GM04503 (cell line): ENCODE measurements at places on chromosomes 7 and 10.
A peak's percentile ranks its signal among the peaks of the same experiment; 100 is the strongest.

DNA sequence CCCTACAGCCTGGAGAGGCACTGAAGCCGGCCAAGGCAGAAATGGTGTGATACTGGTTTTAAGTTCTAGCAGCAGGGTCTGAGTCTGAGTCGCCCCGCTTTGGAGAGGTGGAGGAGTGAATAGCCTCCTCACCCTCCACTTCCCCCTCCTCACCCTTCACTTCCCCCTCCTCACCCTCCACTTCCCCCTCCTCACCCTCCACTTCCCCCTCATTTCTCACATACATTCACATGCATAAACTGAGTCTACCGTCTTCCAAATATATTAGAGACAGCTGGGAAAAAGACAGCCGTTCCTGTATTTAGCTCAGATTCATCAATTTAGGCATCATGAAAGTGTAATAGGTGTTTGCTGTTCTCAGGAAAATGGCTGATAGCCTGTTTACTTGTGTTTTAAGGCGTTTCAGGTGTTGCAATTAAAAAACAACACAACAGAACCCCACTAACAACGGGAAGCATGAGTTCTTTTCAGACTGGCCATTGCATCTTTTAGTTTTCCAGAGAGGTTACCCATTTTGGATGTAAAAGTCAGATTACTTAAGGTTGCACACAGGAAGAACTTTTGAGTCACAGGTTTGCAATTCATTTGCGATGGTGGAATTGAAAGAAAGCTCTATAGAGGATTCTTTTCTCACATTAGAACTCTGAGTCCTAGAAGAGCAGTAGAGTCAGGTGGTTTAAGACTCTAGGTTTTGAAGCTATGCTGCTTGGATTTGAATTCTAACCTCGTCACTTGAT lies 861 bp downstream of the NRBF2 start:
- DNase-seq, result no peak

DNA sequence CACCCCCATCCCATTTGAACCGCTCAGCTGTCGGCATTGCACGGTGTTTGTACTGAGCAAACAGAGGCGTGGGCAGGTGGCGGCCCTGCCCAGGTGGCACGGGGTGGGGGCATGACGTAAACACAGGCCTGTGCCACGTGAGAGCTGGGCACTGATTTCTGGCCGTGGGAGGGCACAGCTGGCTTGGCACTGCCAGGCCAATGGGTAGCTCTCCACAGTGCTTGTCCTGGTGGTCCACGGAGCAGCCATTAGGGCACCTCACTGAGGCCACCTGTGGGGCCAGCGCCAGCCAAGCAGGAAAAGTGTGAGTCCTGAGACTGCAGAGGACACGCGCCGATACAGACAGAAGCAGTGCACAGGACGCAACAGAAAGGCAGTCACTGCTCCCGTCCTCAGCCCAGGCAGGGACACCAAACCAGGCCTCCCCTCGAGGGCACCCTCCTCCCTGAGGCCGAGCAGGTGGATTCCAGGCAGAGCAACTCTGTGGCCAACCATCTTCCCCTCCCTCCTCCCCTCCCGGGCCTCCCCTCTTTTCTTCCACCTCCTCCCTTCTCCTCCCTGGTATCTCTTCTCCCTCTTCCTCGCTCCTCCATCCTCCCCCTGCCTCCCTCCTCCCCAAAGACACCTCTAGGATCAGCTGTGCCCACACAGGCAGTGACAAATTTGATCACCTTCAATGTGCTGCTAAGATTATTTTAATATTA lies 258.7 kb downstream of the ELFN1 start:
- no peak for DNase-seq

DNA sequence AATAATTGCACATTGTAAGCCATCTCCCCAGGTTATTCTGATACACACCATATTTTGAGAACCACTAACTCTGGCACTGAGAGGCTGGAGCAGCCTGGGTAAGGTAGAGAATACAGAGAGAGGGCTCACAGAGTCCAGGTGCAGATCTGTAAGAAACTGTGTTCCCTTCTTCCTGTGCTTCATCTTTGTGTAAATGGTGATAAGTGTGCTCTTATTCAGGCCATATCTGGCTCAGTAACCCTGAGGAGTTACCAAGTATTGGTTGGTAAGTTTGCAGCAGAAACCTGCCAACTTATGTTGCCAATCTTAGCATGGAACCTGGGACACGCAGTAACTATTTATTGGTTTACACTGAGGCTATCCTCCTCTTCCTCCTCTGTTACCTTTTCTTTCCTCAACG lies 16.2 kb upstream of the ICA1 start:
- no peak for DNase-seq

DNA sequence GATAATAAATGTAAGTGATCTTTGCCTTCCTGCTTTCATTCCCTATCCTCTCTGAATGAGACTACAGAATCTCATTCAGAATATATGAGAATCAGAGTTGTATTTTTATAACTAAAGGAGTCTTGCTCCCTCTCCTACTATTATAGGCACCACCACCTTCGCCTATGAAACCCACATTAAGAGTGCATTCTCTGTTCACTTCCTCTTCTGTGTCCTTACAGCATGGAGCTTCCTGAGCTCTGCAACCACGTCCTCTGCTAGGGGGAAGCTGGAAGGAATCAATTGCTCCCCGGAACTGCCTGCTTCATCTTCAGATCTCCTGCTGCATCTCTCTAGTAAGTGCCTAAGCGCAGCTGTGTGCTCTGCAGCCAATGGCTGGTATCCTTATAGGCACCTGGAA lies 820.7 kb downstream of the GRID1 start:
- no peak for DNase-seq

DNA sequence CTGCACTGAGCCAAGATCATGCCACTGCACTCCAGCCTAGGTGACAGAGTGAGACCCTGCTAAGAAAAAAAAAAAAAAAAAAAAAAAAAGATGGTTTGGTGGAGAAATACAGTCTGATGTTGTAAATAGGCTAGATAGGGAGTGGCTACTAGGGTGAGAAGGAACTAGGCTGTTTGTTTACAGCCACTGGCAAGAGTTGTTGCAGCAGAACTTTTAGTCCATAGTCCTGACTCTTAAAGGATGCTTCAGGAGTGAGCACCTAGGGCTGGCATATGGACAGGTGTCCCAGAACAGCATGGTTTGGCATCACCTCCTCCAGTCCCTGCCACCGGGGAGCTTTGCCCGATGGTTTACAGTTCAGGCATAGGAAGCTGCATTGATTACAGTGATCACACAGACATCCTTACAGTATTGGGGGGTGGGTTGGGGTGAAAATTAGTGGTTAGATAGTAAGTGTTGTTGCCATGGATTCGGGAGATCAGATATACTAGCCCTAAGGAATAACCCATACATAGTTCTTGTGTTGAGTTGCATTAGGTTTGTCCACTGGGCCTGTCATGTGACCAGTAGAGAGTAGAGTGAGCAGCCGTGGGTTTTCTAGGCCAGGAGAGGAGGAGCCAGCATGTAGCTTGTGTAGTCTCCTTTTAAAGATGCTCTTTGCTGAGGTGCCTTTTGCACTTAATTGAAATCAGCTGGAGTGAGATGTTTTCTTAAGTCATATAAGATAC lies 35.9 kb downstream of the ZRANB1 start:
- no peak for DNase-seq

- DNase-seq, result no peak
These were observed 61.3 kb upstream of the CAV2 start for GRCh38 chr7:116438267-116438666.

DNA sequence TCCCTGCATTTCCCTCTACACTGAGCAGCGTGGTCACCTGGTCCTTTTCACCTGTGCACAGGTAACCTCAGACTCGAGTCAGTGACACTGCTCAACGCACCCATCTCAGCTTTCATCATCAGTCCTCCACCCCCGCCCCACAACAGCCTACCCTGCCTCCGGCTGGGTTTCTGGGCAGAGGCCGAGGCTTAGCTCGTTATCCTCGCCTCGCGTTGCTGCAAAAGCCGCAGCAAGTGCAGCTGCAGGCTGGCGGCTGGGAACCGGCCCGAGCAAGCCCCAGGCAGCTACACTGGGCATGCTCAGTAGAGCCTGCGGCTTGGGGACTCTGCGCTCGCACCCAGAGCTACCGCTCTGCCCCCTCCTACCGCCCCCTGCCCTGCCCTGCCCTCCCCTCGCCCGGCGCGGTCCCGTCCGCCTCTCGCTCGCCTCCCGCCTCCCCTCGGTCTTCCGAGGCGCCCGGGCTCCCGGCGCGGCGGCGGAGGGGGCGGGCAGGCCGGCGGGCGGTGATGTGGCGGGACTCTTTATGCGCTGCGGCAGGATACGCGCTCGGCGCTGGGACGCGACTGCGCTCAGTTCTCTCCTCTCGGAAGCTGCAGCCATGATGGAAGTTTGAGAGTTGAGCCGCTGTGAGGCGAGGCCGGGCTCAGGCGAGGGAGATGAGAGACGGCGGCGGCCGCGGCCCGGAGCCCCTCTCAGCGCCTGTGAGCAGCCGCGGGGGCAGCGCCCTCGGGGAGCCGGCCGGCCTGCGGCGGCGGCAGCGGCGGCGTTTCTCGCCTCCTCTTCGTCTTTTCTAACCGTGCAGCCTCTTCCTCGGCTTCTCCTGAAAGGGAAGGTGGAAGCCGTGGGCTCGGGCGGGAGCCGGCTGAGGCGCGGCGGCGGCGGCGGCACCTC lies at the start of the genes KLLN and PTEN:
Gene KLLN, minus strand, starts transcription at position 481 of the 891 bp plus-strand sequence. CDS start 1,046 bp downstream, outside the sequence.
Gene PTEN, plus strand, starts transcription at position 573 of the 891 bp plus-strand sequence. CDS start 845 bp downstream, outside the sequence.
- DNase-seq, result no peak

DNA sequence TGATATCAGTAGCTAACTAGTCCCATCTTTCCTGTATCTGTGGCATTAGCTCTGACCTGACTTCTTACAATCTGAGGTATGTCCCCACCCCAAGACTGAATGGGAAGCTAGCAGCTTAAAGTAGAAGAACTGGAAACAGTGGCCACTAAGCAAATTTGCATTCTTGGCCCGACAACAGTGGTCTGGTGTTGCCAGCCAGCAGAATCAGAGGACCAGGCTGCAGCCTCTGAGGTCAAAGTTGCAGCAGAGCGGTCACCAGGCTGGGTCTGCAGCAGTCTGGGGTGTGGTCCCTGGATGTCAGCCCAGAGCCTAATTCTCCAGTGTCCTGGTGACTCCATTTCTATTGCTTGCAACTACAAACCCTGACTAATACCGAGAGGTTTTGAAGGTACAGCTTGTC lies 26.3 kb downstream of the FAM107B start:
- DNase-seq, result no peak

GRCh38 chr7:76396864-76397263 lies 12.6 kb downstream of the SSC4D start:
- DNase-seq, result no peak

GRCh38 chr10:133009218-133009950 lies 67.0 kb upstream of the CFAP46 start:
- no peak for DNase-seq

DNA sequence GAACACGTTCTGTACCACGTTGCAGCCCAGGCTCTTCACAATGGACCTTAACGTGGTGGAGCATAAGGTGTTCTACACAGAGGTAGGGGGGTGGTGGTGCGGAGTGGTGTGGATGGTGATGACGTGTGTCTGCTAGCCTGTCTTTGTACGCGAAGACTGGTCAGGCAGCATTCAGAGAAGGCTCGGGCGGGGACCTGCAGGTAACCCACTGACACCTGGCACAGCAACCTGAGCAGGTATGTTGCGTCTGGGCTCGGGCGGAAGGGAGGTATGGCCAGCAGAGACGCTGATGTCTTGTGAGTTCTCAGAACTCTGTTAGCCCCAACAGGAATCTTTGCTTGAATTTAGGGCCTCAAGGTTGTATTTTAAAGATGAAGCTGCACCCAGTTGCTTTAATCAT lies 55.0 kb downstream of the TRRAP start:
- no peak for DNase-seq

DNA sequence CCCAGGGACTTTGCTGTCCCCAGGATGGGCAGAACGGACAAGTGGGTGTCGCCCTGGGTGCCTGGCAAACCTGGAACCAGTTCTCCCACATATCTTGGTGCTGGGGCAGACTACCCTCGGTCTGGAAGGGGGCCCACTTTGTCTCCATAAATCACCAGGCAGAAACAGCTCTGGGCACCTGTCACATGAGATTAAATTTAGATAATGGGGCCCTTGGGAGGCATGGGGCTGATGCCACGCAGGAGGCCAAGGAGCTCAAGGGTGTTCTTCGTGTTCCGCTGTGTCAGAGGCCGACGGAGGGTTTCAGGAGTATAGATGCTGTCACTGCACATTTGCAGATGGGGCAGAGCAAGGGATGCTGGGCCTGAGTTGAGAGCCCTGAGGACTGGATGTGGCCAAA lies 72.7 kb downstream of the TMEM130 start:
- DNase-seq, result no peak

DNA sequence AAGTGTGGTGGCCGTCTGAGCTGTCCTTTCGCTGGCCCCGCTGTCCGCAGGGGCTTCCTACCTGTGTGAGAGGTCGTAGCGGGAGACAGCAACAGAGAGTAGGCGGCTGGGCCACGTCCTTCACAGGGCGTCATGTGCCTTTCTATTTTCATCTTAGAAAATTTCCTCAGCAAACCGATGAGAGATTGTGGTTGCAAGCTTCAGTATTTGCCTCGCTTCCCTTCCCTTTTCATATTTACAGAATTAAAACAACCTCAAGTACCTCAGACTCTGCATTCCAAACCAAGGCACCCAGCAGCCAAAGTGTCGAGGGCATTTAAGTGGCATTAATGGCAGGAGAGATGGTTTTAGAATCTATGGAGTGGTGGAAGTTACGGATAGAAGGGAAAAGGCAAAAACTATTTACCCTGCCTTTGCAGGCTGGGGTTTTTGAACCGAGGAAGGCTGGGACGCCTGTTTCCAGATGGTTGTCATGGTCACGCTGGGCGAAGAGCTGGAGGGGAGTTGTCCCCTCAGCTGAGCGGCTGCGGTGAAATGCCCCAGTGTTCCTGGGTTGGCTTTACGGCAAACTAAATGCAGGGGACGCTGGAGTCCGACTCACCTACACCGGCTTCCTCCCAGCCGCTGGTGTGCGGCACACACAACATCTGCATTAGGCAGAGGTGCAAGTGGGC lies 41.9 kb downstream of the WIPI2 start:
- no peak for DNase-seq

- DNase-seq, result no peak
These were observed 647.8 kb downstream of the INHBA start for GRCh38 chr7:41054960-41055661.

DNA sequence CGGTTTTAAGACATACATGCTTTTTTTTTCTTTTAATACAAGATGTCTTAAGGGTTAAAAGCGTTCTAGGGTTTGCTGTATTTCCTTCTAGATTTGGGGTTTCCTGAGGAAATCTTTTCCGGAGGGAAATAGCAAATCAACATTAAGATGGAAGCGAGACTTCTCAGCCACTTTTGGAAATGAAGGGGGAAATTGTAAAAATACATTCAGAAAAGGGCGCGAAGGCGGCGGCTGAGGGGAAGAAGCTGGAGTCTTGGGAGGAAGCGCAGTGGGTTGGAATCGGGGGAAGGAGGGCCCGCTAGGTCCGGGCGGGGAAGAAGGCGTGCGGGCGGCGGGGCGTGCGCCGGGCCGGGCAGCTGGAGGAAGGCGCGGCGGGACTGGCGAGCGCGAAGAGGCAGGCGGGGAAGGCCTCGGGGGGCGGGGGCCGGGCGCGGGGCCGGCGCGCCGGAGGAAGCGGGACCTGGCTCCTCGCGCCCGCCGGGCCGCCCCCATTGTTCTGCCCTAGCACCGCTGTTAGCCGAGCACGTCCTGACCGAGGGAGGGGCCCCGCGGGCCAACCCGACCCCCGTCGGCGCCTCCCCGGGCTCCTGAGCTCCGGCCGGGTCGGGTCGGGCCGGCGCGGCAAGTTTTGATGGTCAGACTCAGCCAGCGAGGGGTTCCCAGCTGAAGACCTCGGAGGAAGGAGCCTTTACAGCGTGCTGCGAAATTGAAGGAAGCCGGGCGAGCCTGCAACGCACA lies 1.5 kb upstream of the SKIDA1 start:
- no peak for DNase-seq

- DNase-seq, result no peak
These were observed 180.2 kb downstream of the PRKCQ start for GRCh38 chr10:6399879-6400278.

- DNase-seq, result peak; percentile 0
These were observed 25.4 kb downstream of the CYP2C9 start for GRCh38 chr10:94963901-94964300.
